ENCODE measurements at places on chromosomes 2 and 18. TPM values are rescaled to one million over a fixed set of nuclear protein-coding genes. Genes with fewer than 3 reads are reported as not detected.

GRCh38 chr2:226488034-226488433 lies 311.6 kb downstream of the IRS1 start:
- DNase-seq: no peak
- no peaks in the 10 kb centered on the region for H3K27me3 ChIP-seq
- H3K27ac ChIP-seq: no peak overlapping the region

GRCh38 chr2:176557821-176558220 lies 288.6 kb downstream of the MTX2 start:
- H3K4me3 ChIP-seq: no peak overlapping the region
- H3K27ac ChIP-seq: no peak overlapping the region

DNA sequence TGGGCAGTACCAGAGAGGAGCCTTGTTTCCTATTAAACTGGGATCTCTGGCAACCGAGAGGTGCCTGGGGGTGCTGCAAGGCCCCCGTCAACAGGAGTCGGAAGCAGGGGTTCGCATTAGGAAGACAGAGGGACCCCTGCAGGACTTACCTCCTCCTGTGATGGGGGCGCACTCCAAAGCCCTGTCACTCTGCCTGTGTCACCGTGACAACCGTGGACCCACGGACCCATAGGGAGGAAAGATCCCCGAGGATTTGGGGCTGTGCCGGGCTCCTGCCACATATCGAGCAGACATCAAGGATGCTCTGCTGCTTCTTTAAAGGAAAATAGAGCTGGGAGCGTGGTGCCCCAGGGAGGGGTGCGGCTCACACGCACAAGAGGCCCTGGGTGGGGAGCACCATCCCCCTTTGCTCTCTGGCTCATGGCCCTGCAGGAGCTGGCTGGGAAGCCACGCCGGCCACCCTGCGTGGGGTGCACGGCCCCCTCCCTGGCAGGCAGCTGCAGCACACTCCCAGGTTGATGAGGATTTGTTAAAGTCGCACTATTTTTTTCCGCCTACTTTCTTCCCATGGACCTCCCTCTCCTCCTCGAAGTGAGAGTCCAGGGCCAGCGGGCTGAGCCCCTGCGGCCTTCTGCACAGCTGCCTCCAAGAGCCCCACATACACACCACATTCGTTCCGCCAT lies 167.5 kb downstream of the TWIST2 start:
- H3K4me3 ChIP-seq: no peak overlapping the region
- no peak for DNase-seq
- no peaks in the 10 kb centered on the region for H3K27me3 ChIP-seq
- no peak overlapping the region for H3K27ac ChIP-seq
- H3K4me1 ChIP-seq: no peaks in the 10 kb centered on the region

- peaks cover 9% of the 10 kb centered on the region for H3K4me1 ChIP-seq
- DNase-seq: no peak
- no peak overlapping the region for H3K27ac ChIP-seq
Observed at GRCh38 chr2:9002637-9003365, 683 bp downstream of the MBOAT2 start.

GRCh38 chr2:145007093-145007959 lies 487.4 kb upstream of the ZEB2 start:
- H3K4me3 ChIP-seq: no peak overlapping the region
- no peak for DNase-seq
- H3K36me3 ChIP-seq: no peaks in the 10 kb centered on the region
- no peaks in the 10 kb centered on the region for H3K4me1 ChIP-seq
- no peak overlapping the region for H3K27ac ChIP-seq
- no peaks in the 10 kb centered on the region for H3K27me3 ChIP-seq

- DNase-seq: no peak
- H3K4me1 ChIP-seq: no peaks in the 10 kb centered on the region
- H3K27me3 ChIP-seq: no peaks in the 10 kb centered on the region
- H3K4me3 ChIP-seq: no peak overlapping the region
Observed at GRCh38 chr2:118614841-118615271, 232.6 kb downstream of the EN1 start.

GRCh38 chr2:191696001-191696400 lies 18.1 kb downstream of the NABP1 start:
- no peak for DNase-seq
- H3K36me3 ChIP-seq: peaks cover 30% of the 10 kb centered on the region
- no peak overlapping the region for H3K4me3 ChIP-seq
- H3K27ac ChIP-seq: no peak overlapping the region
- peaks cover 9% of the 10 kb centered on the region for H3K4me1 ChIP-seq

DNA sequence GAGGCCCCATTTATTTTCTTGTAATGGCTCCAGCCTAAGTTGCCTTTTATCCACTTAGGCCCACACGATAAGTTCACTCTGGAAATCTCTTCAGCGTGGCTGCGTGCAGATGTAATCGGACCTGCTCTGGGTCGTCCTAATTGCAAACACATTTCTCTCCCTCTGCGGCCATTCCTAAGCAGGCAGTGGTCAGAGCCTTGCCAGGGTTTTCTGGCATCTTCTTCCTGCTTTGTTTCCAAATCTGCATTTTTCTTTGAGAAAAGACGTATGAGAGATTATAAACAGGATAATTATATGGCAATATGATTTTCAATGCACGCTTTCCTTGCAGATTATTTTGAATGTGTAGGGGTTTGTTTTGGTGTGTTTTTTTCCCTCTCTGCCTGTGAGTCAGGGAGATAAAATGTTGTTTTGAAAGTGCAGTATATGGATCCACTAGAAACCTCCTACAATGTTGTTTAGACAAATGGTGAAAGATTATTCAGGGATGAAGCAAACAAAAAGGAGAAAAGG lies 239.4 kb upstream of the TANK start:
- no peak for DNase-seq
- H3K27me3 ChIP-seq: peaks cover 3% of the 10 kb centered on the region
- no peaks in the 10 kb centered on the region for H3K36me3 ChIP-seq
- H3K4me1 ChIP-seq: no peaks in the 10 kb centered on the region

DNA sequence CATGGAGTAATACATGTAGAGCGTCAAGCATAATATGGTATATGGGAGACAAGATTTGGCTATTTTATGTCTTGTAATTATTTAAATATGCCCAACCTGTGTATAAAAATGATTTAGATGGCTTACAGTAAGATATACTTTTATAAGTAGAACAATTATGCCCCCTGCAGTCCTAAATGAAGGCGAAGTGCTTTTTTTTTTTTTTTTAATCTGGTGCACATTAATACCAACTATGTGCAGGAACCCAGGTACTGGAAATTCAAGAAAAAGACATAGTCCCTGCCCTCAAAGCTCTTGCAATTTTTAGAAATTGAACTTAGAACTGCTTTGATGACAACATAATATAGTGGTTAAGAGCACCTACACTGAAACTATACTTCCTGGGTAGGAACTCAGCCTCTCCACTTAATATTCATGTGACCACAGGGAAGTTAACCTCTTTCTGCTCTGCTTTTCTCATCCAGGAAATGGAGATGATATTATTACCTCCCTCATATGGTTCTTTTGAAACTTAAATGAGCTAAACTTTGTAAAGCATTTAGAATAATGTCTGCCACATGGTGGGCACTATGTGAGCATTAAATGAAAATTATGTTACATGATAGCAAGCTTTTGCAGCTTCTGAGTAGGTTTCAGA lies 38.1 kb downstream of the AFTPH start:
- peak overlapping the region; percentile 10 for H3K4me3 ChIP-seq
- H3K27ac ChIP-seq: no peak overlapping the region
- DNase-seq: peak; percentile 64
- peaks cover 18% of the 10 kb centered on the region for H3K4me1 ChIP-seq
- no peaks in the 10 kb centered on the region for H3K27me3 ChIP-seq

- no peak overlapping the region for H3K27ac ChIP-seq
- H3K27me3 ChIP-seq: no peaks in the 10 kb centered on the region
- H3K4me3 ChIP-seq: no peak overlapping the region
- no peaks in the 10 kb centered on the region for H3K36me3 ChIP-seq
Observed at GRCh38 chr2:95260028-95261023, 13.9 kb upstream of the PROM2 start.

GRCh38 chr2:201135386-201135785 lies 19.4 kb downstream of the CFLAR start:
- peaks cover 60% of the 10 kb centered on the region for H3K36me3 ChIP-seq
- peak overlapping the region; percentile 30 for H3K27ac ChIP-seq

- peaks cover 3% of the 10 kb centered on the region for H3K4me1 ChIP-seq
- no peak for DNase-seq
- H3K4me3 ChIP-seq: no peak overlapping the region
- H3K36me3 ChIP-seq: peaks cover 29% of the 10 kb centered on the region
- H3K27me3 ChIP-seq: no peaks in the 10 kb centered on the region
- H3K27ac ChIP-seq: no peak overlapping the region
Observed at GRCh38 chr2:39733070-39733674, 45.9 kb downstream of the THUMPD2 start.

- H3K27ac ChIP-seq: no peak overlapping the region
- no peak for DNase-seq
- H3K27me3 ChIP-seq: no peaks in the 10 kb centered on the region
- no peak overlapping the region for H3K4me3 ChIP-seq
- H3K36me3 ChIP-seq: no peaks in the 10 kb centered on the region
Observed at GRCh38 chr2:232377319-232377718, 1.2 kb upstream of the ALPP start.

- H3K4me3 ChIP-seq: no peak overlapping the region
- H3K27ac ChIP-seq: no peak overlapping the region
- no peaks in the 10 kb centered on the region for H3K4me1 ChIP-seq
- no peaks in the 10 kb centered on the region for H3K27me3 ChIP-seq
- H3K36me3 ChIP-seq: peaks cover 37% of the 10 kb centered on the region
Observed at GRCh38 chr2:143720095-143720664, 591.0 kb downstream of the ARHGAP15 start.

DNA sequence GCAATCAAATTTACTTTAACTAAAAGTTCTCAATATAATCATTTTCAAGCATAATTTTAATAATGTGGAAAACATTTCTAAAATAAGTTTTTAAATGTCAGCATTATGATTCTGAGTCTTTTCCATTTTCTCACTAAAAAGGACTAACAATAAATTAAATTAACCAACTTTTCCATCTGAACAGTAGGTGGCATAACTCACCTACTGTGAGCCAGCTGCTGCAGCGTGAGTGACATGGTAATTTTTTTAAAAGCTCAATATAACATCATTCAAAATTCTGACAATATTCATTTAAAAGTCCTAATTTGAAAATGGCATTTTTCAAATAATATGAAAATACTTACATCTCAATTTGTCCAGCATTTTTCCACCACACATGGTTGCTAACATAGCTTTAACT lies 66.5 kb downstream of the DTNB start:
- H3K4me3 ChIP-seq: no peak overlapping the region
- H3K4me1 ChIP-seq: no peaks in the 10 kb centered on the region
- peak; percentile 66 for DNase-seq
- no peaks in the 10 kb centered on the region for H3K36me3 ChIP-seq

- no peak for DNase-seq
- H3K4me3 ChIP-seq: no peak overlapping the region
- no peaks in the 10 kb centered on the region for H3K27me3 ChIP-seq
- no peaks in the 10 kb centered on the region for H3K4me1 ChIP-seq
- H3K27ac ChIP-seq: no peak overlapping the region
Observed at GRCh38 chr2:36697424-36698066, 1.0 kb downstream of the VIT start.

The OBSL1 gene
- polyA plus RNA-seq: not detected

The TMEM18 gene
- polyA plus RNA-seq: 22.9 TPM

The OR6B2 gene
- not detected for polyA plus RNA-seq

The ACOXL gene
- polyA plus RNA-seq: not detected

The ASB18 gene
- not detected for polyA plus RNA-seq

The INHA gene
- not detected for polyA plus RNA-seq

The SETBP1 gene
- not detected for polyA plus RNA-seq

The LBX2 gene
- not detected for polyA plus RNA-seq

The RTKN gene
- polyA plus RNA-seq: not detected

The NEB gene
- 0.06 TPM for polyA plus RNA-seq
